ENCODE measurements at places on chromosomes 16 and 17.

- DNase-seq: peak; percentile 66
These were observed 26.4 kb downstream of the EEF2K start for GRCh38 chr16:22232277-22233036.

- peak; percentile 61 for DNase-seq
These were observed 73.9 kb downstream of the CDH13 start for GRCh38 chr16:82700541-82701235.

DNA sequence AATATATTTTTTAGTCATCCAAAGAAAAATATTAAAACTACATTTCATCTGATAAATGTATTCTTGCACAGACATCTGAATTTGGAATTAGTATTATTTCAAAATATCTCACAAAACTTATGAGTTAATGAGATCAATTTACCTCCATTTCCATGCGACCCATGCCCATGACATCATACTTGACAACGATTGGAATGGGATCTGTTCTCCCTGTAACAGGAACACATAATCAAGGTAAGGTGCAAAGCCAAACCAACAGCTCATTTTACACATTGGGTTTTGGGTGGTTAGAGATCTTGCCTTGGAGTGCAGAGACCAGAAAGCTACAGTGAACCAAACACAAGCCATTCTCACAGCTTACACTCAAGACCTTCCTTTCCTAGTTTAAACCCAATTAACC lies 46.9 kb upstream of the ITGA2B start:
- no peak for DNase-seq

- DNase-seq: no peak
These were observed 488 bp downstream of the TFAP4 start for GRCh38 chr16:4272114-4272956.

DNA sequence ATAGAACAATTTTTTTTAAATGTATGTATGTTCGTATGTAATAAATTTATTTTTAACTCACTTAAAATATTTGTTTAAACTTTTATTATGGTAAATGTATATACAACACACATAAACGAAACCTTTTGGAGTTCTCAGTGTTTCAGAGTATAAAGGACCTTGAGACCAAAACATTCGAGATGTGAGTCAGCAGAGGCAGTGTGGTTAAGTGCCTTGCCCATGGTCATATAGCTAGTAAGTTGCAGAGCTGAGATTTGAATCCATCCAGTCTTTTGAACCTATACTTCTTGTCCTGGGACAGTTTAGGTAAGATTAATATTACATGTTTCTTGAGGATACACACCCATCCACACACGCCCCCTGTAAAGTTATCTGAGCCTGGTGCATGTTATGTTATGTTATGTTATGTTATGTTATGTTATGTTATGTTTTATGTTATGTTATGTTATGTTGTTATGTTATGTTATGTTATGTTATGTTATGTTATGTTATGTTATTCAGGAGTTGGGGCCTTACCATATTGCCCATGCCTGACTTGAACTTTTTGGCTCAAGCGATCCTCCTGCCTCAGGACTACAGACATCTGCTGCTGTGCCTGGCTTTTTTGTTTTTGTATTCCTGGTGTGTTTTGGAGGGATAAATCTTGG lies 41.8 kb downstream of the TNRC6A start:
- peak; percentile 36 for DNase-seq

DNA sequence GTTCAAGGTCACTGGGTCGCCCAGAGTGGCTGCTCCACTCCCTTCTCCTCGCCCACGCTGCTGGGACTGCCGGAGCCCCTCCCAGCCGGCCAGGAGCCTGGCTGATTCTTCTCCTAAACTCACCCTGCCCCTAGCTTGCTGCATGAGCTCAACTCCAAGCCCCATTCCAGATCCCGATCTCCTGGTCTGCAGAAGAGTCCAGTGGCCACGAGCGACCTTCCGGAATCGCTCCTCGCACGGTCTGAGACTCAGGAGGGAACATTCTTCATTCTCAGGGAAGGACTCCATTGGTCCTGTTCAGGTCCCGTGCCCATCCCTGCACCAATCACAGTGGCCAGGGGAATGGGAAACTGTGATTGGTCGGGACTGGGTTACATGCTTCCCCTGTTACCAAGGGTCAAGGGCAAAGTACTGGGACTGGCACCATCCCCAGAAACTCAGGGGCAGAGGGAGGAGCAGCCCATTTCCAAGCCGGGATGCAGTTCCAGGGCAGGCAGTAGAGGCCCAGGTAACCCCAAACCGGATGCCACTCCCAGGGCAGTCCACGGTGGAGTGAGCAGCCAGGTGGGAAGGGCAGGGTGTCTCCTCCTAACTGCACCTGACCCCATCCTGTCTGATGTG lies 24.5 kb upstream of the CIBAR2 start:
- DNase-seq: no peak

DNA sequence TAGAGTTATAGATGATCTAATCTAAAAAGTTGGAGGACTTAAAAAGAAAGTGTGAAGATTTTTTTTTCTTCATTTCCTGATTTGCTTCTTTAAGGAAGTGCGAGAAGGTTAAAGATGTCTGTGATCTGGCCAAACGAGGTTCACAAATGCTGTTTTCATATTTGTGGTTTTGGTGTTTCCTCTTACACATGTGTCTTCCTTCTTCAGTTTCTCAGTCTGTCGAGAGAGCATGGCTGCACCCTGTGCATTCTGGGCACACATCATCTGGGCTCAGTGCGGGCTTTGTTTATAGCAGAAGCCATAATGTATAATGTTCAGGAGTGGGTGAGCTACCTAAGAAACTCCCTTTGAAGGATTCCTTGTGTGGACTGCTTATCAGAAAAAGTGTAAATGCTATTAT lies 260.4 kb upstream of the TBX2 start:
- DNase-seq: peak; percentile 79

GRCh38 chr16:23052221-23052620 lies 97.0 kb downstream of the USP31 start:
- no peak for DNase-seq

DNA sequence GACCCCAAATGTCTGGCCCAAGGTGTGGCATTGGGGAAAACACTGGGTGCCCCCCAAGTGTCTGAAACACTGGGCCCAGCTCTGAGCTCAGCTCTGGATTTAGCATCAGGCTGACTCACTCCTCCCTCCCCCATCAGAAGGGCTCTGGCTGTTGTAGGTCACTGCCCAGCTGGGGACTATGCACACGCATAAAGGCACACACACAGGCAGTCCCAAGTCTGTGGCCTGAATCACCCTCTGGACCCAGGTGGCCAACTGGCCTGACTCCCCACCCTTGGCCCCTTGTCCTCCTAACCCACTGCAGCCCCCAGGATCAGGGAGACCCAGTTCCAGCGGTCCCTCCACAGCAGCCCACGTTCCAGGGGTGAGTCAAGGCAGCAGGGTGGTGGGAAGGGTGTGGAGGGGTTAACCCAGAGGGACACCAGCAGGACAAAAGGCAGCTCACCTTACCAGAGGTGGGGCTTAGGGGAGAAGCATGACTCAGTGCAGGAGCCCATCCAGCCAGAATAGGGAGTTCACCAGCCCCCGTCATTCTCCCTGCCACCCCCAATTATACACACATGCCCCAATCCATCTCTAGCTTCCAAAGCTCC lies 47.0 kb downstream of the MYO18A start:
- DNase-seq: peak; percentile 79

GRCh38 chr17:33046361-33047255 lies 55.0 kb downstream of the SPACA3 start:
- no peak for DNase-seq

DNA sequence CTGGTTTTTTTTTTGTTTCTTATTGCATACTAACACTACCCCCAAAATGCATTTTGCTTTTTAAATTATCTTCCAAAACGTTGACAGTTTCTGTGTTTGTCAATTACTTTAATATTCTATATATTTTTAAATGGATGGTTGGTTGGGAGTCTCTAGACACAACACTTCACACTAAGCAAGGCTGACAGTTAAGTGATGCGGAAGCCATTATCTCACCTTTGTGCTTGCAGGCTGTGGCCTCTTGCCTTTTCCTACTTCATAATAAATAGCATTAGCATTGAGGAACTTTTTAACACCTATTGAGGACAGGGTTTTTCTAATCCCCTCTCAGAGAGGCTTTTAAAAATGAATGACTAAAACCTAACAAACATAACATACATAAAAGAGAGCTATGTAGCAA lies 280.8 kb upstream of the TBX2 start:
- no peak for DNase-seq

DNA sequence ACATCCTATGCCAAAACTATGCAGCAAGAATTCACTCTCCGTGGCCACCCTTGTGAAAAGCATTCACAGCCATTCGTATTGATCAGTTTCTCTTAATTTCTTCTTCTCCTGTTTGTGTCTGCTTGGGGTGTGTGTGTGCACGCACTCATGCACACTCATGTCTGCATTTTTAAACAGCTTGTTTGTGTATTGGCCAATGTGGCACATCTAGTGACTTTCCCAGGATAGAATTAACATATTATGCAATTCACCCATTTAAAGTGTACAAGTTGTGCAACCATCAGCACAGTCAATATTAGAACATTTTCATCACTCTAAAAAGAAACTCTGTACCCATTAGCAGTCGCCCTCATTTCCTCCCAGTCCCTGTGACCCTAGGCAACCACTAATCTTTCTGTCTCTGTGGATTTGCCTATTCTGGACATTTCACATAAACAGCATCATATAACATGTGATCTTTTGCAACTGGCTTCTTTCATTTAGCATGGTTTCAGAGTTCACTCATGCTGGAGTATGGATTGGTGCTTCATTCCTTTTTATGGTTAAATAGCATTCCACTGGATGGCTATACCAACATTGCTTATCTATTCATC lies 20.1 kb downstream of the IRX3 start:
- no peak for DNase-seq

GRCh38 chr16:57926041-57926440 lies 44.9 kb downstream of the CNGB1 start:
- no peak for DNase-seq

- no peak for DNase-seq
These were observed 27.5 kb downstream of the TEKT5 start for GRCh38 chr16:10667239-10667638.

GRCh38 chr16:87416826-87417527 lies 24.8 kb downstream of the MAP1LC3B start:
- peak; percentile 30 for DNase-seq

GRCh38 chr16:81786321-81786720 lies 7.2 kb downstream of the PLCG2 start:
- DNase-seq: peak; percentile 39

GRCh38 chr16:24440306-24440705 lies 99.1 kb upstream of the RBBP6 start:
- no peak for DNase-seq

GRCh38 chr17:81309859-81310839 lies 15.0 kb upstream of the SLC38A10 start:
- no peak for DNase-seq

DNA sequence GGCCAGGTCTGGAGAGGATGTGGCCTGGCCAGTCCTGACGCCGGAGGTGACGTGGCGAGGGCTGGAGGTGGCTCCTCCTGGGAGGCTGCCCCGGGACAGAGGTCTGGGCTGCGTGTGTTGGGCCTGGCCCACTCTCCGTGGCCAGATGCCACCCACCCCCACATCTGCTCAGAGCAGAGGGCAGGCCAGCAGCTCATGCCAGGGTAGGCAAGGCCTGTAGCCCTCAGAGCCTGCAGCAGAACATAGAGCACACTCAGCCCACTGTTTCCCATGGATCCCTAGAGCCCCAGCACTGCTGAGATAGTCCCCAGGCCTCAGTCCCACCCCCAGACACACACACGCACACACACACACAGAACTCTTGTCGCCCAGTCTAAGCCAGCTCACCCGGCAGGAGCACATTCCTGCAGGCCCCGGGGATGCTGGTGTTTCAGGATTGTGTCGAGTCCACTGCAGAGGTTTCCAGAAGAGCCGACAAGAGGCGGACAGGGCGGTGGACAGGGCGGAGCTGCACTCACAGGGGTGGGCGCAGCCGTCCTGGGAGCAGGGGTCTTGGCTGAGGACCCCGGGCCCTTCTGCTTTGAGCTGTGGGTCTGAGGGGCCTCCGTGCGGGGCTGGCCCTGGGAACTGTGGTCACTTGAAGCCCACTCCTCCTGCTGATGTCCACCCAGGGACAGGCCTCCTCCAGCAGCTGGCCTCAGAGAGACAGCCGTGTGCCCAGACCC lies 33.4 kb downstream of the SOX8 start:
- DNase-seq: no peak

GRCh38 chr16:360698-361336 lies 8.3 kb upstream of the AXIN1 start:
- no peak for DNase-seq

DNA sequence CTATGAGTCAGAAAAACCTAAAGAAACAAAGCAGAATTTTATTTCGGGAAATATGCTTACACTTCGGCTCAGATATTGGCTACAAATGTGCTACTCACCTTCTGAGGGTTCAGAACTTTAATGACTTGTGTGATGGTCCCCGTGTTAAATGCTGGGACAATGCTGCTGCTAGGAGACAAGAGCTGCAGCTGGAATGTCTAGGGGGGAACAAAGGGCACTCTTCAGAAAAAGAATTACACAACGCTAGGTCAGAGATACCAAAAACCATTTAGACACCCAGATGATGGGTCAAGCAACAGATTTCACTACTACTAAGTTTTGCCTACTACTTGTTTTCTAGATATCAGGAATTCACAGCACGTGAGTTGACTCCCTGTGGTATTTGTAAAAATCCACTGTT lies 10.0 kb upstream of the PHLPP2 start:
- DNase-seq: no peak

GRCh38 chr17:64729201-64729600 lies 67.1 kb upstream of the SMURF2 start:
- DNase-seq: no peak

GRCh38 chr17:45369421-45369820 lies 52.6 kb upstream of the MAP3K14 start:
- DNase-seq: no peak

GRCh38 chr17:32286518-32286900 lies 20.9 kb downstream of the RHBDL3 start:
- DNase-seq: no peak

DNA sequence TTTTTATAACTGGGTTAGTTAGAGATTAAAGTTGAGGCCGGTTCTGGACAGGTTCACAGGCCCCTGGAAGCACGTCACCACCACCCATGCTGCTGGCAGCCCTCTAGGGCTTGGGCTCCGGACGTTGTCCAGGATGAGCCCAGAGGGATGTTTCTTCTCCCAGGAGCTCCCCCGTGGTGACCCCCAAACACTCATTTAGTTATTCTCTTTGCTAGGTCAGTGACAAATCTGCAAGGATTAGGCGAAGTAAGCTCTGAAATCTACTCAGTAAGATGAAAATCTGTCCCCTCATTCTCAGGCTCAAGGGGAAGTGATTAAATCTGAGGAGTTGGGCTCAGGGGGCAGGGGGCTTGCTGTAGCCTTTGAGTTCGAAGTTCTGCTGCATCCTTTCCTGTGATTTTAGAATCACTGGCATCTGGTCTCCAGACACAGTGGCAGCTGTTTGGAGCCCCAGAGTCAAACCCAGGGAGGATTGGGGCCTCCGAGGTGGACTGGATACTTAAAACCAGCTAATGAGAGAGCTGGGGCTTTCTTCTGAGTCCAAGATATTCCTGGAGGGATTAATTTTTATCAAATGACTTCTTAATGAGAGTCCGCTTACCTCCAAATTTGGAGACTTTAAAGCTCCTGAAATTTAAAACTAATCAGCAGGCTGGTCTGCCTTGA lies 49.2 kb upstream of the HS3ST2 start:
- DNase-seq: no peak

- peak; percentile 87 for DNase-seq
These were observed 35.5 kb downstream of the ADCY7 start for GRCh38 chr16:50301626-50302471.

All from astrocyte (in vitro differentiated cells and primary cell).